ENCODE measurements at places on chromosomes 4 and X.

DNA sequence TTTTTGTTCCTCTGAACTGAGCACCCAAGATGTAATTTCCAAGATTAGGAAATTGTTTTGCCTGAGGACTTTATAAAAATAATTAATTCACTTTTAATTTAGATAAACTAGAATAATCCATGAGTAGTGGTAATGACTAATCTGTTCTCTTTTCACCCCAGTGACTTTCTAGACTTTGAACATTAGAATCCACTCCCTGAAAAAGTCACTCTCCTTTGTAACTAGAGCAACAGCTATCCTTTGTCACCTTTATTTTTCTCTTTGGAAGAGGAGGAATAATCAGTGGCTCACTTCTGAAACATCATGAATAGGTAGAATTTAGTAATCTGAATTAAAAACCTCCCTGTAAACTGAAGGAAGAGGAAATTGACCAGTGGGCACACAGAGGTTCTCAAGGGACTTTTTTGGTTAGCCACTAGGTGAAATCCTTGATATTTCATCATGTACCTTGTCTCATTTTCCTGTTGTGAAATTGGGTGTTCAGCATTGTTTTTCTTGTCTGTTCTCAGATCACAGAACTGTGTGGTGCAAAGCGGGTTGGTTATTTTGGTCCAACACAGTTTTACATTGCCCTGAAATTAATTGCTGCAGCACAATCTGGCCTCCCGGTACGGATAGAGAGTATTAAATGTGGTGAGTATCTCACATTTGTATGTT is 59.4 kb downstream of the REPS2 start:
- no peak for DNase-seq

- no peak for DNase-seq
Observed at GRCh38 chr4:162352580-162353107, 188.8 kb upstream of the FSTL5 start.

DNA sequence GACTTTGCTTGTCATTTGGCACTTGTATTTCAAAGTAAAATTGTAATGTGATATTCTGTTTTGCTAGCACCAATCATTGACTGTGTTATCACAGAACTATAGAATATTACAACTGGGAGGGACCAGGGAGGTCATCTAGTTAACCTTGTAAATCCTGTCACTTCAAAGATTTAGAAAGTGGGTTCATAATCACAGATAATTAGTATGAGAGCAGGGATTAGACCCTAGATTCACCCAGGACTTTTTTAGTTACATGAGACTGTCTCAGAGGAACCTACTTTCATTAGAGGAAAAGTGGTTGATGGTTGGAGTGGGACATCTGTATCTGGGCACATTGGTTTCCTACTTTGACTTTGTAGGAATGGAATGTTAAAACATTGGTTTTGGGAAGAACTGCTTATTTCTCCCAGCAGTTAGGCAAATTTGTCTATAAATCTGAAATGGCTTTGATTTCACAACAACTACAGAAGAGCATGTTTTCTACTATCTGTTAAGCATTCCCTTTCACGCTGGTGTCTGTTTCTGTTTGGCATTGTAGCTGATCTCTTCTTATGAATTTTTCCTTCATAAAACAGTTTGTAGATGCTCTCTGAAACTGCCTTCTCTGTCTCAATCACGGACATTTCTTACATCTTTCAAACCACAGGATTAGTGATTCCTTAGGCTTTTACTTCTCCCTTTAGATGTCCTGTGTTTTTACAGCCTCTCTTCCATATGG is 144.1 kb downstream of the DIPK2B start:
- no peak for DNase-seq

DNA sequence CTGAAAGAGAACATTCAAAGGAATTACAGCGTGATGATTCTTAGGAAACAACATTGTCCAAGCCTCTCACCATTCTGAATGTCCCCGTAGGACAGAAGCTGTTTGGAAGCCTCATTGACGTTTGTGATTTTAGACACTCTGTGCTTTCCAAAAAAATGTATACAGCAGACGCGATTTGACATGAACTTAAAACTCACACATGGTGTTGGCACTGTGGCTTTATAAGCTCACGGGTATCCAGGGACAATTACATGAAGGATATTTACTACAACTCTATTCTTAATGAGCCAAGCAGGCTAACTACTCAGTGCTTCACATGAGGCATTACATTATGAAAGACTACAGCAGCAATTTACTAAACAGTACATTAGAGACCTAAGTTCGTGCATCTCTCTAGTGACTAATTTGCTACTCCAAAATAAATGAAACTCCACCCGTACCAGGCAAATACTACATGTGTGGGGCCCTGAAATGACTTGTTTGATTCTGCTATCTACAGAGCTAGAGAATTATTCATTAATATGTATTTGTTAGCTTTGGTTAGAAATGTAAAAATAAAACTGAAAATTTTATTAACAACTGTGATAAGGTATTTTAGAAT is 620.7 kb downstream of the SPRY1 start:
- no peak for DNase-seq

DNA sequence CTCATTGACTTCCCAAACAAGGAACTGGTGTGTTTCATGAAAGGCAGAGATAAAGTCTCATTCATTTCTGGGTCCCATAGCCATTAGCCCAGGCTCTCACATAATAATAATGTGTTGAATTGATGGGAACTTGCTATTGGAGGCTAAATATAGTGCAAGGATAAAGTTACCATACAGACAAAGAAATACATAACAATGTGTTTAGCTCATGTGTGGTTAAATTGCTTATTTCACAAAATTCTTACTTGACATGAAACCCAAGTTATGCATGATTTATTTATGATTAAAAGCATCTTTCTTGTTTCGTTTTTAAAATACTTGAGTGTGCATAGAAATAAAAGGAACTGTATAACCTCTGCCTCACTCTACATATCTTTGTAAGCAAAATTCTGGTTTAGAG is 37.3 kb upstream of the LPAR4 start:
- DNase-seq = no peak

GRCh38 chr4:60934566-60935295 is 265.4 kb upstream of the ADGRL3 start:
- no peak for DNase-seq

DNA sequence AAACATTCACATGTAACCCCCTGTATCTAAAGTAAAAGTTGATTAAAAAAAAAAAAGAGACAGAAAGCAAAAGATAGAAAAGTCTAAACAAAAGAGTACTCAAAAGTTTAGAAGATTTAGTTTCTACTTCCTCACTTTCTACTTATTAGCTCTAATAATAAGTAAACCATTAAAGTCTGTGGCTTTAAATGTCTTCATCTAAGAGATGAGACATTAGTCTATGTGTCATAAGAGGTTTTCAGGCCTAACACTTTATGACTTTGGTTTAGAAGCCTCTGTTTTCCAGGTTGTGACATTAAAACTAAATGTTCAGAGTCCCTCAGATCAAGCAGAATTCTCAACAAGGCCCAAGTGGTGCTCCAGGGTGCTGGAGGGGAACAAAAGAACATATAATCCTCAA is 42.2 kb upstream of the GUCY1A1 start:
- DNase-seq = no peak

DNA sequence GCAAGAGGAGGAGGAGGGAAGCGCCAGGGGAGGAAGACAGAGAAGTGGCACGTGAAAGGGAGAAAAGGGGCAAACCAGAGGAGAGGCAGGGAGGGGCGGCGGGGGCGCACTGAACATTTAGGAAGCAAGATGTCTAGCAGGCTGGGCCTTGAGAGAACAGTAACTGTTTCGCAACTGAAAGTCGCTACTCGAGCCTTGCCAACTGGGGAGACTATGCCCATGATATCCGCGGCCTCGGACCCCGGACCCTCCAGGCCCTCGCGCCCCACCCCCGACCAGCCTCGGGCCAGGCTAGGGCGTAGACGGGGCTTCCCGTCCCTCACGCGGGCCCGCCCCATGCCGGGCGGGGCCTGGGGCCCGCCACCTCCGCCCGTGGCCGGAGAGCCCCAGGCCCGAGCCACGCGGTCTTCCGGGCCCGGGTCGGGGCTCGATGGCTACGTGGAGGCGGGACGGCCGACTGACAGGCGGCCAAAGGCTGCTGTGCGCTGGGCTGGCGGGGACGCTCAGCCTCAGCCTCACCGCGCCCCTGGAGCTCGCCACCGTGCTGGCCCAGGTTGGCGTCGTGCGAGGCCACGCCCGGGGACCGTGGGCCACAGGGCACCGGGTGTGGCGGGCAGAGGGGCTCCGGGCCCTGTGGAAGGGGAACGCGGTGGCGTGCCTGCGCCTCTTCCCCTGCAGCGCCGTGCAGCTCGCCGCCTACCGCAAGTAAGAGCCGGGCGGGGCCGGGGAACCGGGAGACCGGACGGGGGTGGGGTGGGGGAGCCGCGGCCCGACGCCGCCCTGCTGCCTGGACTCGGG is at the start of gene SLC25A43:
TSS of gene SLC25A43 (plus strand) at position 363 of the 798 bp plus-strand sequence. CDS start at position 431, 68 bp downstream.
- no peak for DNase-seq

GRCh38 chrX:153812220-153812619 is 17.8 kb downstream of the SSR4 start:
- no peak for DNase-seq

- no peak for DNase-seq
Observed at GRCh38 chrX:72040506-72040905, 91.2 kb downstream of the RTL5 start.

GRCh38 chrX:50913520-50913919 is 3.0 kb downstream of the BMP15 start:
- no peak for DNase-seq

DNA sequence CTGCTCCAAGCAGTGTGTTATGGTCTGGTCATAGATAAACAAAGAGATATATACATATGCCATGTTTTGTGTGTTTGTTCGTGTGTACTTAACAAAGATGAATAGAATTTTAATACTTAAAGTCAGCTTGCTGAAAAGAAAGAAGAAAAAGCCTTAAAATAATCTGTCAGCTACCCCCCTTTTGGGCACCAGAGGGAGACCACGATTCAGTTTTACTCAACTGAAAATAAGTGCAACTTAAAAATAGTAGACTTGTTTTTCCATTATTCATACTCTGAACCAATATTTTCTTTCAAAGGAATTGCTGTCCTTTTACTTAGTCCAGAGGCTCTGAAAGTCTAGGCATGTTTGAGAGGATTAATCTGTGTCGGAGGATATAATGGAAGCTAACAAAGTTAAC is 181.7 kb upstream of the AGTR2 start:
- DNase-seq = no peak

GRCh38 chrX:47863187-47863586 is 26.5 kb downstream of the ZNF81 start:
- no peak for DNase-seq

GRCh38 chr4:79621061-79621460 is 213.0 kb upstream of the GK2 start:
- DNase-seq = no peak

DNA sequence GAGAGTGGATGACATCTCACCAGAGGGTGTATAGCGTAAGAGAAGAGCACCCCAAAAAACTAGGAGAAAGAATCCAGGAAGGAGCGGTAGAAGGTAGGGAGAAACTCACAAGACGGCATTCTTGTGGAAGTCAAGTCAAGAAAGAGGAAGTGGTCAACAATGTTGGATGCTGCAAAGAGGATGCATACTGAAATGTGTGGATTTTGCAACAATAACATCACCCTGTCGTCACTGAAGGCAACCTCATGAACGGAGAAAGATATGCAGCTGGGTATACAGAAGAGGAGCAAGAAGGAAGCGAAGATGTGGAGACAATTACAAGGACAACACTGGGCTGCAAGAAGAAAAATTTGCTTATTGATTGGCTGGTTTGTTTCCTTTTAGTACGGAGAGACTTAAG is 11.4 kb upstream of the TAPT1 start:
- no peak for DNase-seq

DNA sequence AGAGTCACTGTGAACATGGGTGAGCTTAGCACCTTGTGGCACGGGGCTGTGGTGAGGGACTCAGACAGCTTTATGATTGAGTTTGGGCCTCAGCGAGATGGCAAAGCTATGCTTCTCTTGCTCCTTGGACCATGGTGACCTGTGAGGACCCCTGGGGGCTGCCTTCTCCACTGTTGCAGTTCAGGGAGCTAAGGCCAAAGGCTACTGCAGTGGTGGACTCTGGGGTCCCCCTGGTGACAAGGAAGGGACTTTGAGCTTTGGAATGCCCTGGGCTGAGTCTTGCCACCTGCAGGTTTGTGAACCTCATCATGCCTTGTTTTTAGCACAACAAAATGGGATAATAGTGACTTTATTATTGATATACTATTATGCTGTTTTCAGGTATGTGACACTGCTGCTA is 36.5 kb downstream of the TBL1X start:
- no peak for DNase-seq

DNA sequence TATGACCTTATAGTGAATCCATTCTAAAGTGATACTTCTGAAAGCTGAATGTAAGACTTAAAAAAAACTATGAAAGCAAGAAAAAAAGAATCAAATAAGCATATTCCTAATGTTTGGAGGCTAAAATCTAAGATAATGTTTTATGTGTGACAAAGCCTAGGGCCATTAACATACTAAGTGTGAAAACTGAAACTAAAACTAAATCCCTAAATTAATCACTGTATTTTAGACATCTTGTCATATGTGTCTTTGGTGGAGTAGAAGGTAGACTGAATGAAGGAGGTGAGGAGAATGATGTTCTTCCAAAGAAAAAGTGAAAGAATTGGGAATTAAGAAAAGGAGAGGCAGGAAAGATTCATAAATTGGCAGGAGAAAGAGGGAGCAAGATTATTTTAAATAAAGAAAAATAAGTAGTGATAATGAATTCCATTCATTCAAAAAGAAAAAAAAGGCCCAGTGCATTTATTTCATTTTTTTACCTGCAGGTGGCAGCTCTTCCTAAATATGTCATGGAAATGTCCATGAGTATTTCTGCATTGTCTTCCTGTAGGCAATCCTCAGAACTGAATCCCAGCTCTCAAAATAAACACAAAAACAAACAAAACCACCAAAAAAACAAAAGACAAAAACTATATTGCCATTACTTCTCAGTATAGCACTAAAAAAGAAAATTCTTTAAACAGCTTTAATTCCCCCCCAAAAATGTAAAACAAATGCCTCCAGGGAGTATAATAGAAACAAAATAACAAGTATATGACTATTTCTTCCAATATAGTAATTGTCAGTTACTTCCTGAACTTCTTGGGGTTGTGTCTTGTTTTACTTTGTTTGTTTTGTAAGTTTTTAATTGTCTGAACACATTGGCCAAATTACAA is 17.0 kb upstream of the AP1AR start:
- no peak for DNase-seq

DNA sequence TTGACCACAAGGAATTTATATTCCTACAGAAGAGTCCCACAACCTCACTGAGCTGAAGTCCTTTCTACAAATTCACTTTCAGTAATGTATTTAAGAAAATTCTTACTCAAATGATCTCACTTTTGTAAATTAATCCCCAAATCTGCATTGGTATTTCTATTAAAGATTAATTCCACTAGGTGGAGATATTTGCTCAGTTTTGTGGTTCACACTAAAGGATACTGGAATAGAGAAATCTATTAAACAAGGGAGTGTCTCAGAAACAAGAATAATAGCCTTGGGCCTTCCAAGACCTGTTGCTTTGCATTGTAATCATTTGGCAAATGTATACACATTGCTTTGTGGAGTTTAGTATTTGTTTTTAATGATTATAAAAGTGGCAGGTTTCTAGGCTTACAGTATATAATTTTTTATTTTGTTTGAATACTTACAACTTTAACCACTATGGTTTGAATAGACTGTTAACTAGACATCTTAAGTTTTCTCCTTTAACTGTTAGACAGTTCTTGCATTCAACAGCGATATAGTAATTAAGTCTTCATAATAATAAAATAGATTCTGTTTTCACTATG is 25.9 kb downstream of the CFAP299 start:
- DNase-seq = no peak

- DNase-seq = no peak
Observed at GRCh38 chrX:78140206-78140605, 756 bp upstream of the TAF9B start.

- no peak for DNase-seq
Observed at GRCh38 chr4:4849524-4850193, 9.8 kb upstream of the MSX1 start.
